GM18507 (cell line): ENCODE measurements at places on chromosomes 5 and 9.

- DNase-seq = no peak
These were observed 561.3 kb upstream of the WWC1 start for GRCh38 chr5:167730121-167730520.

DNA sequence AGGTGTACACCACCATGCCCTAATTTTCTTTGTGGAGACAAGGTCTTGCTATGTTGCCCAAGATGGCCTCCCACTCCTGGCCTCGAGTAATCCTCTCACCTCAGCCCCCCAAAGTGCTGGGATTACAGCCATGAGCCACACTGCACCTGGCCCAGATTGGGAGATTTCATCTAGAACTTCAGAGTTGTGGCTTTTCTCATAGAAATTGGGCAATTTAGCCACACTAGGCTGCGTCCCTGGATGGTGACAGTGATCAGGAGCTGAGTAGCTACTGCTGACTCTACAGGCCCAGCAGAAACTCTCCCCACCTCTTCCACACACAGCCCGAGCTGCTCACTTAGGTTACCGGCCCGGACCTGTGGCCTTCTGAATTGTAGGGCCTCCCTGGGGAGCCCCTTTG is 7.7 kb downstream of the PFN3 start:
- DNase-seq = no peak

DNA sequence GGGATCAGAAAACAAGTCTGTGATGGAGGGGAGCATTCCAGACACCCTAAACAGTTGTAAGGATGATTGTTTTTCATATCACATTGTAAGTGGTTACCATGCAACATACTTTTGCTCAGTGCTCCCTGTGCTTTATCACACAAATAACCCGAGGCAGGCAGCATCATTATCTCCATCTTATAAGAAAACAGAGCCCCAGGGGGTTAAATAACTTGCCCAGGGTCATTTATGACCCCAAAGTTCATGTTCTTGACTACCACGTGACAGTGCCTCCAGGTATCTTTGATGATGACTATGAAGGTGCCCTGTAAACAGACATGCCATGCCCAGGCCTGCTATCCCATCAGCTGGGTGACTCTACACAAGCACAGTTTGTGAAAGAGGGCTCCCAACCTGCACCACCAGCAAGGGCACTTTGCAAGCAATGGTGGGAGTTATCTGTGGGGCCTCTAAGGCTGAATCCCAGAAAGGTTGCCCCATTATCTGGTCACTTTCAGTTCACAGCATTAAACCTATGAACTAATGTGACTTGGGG is 9.5 kb downstream of the GNPDA1 start:
- no peak for DNase-seq

DNA sequence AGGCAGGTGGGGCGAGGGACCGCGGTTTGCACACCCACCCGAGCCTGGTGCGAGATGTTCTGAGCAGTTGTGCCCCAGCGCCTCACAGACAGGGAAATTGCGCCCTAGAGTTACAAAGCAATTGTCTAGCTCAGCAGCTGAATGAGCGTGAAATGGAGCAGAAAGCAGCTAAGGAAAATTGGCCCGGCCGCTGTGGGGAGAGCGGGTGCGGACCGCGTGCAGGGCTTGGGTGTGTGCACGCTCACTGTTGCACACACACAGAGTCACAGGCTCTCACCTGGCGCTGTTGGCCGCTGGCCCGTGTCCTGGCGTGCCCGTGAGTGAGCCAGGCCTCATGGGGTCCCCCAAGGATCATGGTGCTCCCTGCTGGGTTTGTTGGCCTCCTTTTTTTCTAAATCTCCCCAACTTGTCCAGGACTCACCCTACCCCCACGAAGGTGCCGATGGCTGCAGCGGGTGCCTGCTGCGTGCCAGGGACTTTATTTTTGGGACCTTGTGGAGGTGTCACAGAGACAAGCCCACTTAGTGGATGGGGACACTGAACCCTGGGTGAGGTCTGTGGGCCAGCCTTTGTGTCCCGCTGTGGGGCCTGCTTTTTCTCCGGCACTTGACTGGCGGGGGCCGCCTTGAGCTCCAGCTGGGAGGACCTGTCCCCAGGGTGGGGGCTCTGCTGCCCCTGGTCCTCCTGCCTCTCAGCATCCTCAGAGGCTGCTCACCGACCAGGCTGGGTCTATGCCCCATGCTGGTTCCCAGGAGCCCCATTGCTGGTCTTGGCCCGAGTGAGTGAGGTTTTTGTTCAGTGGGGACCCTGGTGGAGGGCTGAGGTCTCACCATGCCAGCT is 5.2 kb downstream of the RXRA start:
- no peak for DNase-seq
